ENCODE measurements at places on chromosomes 12 and 14. TPM values are rescaled to one million over a fixed set of nuclear protein-coding genes. Genes with fewer than 3 reads are reported as not detected.
A peak's percentile ranks its signal among the peaks of the same experiment; 100 is the strongest.

DNA sequence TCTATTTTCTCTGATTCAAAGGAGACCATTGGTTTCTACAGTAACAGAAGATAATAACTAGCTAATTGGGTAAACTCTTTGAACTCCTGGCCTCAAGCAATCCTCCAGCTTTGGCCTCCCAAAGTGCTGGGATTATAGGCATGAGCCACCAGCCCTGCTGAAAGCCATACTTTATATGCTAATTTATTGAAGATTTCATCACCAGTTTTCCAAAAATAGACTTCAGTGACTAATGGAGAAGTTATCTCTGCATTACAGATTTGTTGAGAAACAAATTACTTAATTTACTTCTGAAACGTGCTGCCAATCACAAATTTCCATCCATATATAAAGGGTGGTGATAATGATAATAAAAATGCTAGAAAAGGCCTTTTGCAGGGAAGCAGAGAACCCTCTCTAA is 1758.1 kb upstream of the SEL1L start:
- no peak for DNase-seq
- no peaks in the 10 kb centered on the region for H3K27me3 ChIP-seq
- no peaks in the 10 kb centered on the region for H3K36me3 ChIP-seq
- H3K4me3 ChIP-seq, result no peak overlapping the region
- no peak overlapping the region for H3K27ac ChIP-seq
- no peaks in the 10 kb centered on the region for H3K4me1 ChIP-seq

KRT75 gene
- not detected for total RNA-seq

- H3K36me3 ChIP-seq, result no peaks in the 10 kb centered on the region
- H3K27me3 ChIP-seq, result peaks cover 42% of the 10 kb centered on the region
- no peak for DNase-seq
Measured at GRCh38 chr12:23029185-23029584, 404.2 kb downstream of the ETNK1 start.

- no peaks in the 10 kb centered on the region for H3K27me3 ChIP-seq
- H3K4me3 ChIP-seq, result no peak overlapping the region
- H3K36me3 ChIP-seq, result peaks cover 21% of the 10 kb centered on the region
- H3K4me1 ChIP-seq, result no peaks in the 10 kb centered on the region
- H3K27ac ChIP-seq, result no peak overlapping the region
Measured at GRCh38 chr12:12153596-12153995, 82.9 kb downstream of the BCL2L14 start.

RNU4-1 gene
- 3,670 TPM for total RNA-seq

- DNase-seq, result peak; percentile 33
- peaks cover 78% of the 10 kb centered on the region for H3K4me1 ChIP-seq
- H3K27me3 ChIP-seq, result no peaks in the 10 kb centered on the region
- peaks cover 42% of the 10 kb centered on the region for H3K36me3 ChIP-seq
Measured at GRCh38 chr12:108833757-108834472, 23.5 kb downstream of the SSH1 start.

DNA sequence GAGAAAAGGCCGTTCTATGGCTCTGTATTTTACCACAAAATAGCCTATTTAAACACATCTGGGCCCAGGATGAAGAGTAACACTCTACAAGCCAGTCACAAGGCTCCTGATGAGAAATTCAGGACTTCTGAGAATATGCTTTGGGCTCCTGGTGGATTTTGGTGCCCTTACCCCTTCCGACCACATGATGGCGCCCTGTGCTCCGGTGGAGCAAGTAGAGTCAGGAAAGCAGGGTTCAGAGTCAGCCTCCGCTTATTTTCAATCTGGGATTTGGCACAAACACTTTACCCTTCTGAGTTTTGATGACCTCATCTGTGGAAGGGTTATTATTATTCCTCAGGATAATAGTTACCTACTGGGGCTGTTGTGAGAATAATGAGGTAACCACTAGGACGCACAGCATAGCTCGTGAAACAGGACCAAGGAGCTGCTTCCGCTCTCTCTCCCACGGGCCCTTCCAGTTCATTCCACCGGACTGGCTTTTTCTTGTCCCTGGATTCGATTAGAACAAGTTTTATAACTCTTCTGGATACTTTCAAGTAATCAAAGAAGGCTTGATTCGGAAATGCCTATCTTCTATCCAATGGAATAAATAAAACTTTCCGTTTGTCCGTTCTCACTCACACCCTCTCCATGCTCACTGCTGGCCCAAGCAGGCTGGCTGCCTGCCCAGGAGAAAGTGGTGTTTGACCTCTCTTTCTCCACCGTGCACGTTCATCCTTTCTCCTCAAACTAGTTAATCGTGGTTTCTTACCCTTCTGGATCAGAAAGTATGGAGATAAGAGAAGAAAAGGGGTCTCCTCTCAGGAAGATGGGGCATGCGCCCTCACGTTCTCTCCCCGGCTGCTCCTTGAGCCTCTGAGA is 104.6 kb downstream of the GALC start:
- DNase-seq, result peak; percentile 11
- H3K4me3 ChIP-seq, result no peak overlapping the region
- no peaks in the 10 kb centered on the region for H3K36me3 ChIP-seq
- H3K4me1 ChIP-seq, result no peaks in the 10 kb centered on the region
- H3K27me3 ChIP-seq, result no peaks in the 10 kb centered on the region
- H3K27ac ChIP-seq, result no peak overlapping the region

GRCh38 chr12:59733200-59733599 is 137.4 kb downstream of the SLC16A7 start:
- DNase-seq, result no peak
- H3K4me1 ChIP-seq, result peaks cover 16% of the 10 kb centered on the region
- no peak overlapping the region for H3K4me3 ChIP-seq
- H3K27me3 ChIP-seq, result no peaks in the 10 kb centered on the region
- no peak overlapping the region for H3K27ac ChIP-seq

- peak; percentile 22 for DNase-seq
- no peaks in the 10 kb centered on the region for H3K36me3 ChIP-seq
- H3K4me1 ChIP-seq, result no peaks in the 10 kb centered on the region
Measured at GRCh38 chr14:106551265-106551664, 1024.9 kb downstream of the TMEM121 start.

DNA sequence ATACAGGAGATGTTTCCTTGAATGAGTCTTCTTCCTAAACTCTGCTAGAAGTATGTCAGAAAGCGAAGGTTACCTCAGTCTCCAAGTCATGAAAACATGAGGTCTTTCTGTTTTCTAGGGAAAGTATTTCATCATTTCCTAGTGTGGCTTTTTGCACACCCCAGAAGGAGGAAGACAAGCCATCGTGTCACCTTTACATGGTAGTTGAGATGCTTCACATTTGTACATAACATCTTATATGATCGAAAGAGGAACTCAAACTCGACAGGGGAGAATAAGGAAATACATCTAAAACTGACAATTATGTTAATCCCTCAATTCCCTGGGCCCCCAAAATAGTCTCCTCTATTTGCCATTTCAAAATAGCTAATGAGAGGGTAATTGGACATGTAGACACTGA is 214.1 kb upstream of the PLEKHG7 start:
- H3K4me1 ChIP-seq, result peaks cover 8% of the 10 kb centered on the region
- H3K36me3 ChIP-seq, result no peaks in the 10 kb centered on the region
- DNase-seq, result no peak
- no peaks in the 10 kb centered on the region for H3K27me3 ChIP-seq

DNA sequence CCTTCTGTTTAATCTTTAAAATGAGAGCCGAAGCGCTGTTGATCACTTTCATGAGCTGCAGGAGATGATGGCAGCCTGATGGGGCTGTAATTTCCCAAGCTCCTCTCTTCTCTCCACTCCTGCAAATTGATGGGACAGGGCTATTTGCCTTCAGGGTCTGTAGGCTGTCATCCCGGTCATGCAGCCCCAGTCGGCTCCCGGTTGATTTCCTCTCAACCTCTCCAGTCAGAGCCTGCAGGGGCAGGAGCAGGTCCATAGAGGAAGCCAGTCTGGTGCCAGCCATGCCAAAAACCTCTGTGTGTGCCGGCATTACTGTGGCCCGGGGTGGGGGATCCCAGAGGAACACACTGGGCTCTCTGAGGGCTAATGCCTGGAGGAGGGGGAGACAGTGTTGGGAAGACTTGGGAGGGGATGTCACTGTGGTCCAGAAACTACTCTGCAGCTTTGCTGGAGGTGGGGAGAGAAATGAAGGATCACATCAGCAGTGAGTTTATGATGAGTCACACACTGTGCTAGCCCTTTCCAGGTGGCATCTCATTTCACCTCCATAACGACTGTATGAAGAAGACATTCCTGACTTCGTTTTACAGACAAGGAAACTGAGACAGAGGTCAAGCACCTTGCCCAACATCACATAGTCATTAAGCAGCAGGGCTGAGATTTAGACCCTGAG is 46.5 kb upstream of the PRIMA1 start:
- H3K27ac ChIP-seq, result no peak overlapping the region
- no peak for DNase-seq
- no peaks in the 10 kb centered on the region for H3K36me3 ChIP-seq
- no peaks in the 10 kb centered on the region for H3K4me1 ChIP-seq
- H3K27me3 ChIP-seq, result peaks cover 86% of the 10 kb centered on the region
- H3K4me3 ChIP-seq, result no peak overlapping the region

KRT6C gene
- not detected for total RNA-seq

DNA sequence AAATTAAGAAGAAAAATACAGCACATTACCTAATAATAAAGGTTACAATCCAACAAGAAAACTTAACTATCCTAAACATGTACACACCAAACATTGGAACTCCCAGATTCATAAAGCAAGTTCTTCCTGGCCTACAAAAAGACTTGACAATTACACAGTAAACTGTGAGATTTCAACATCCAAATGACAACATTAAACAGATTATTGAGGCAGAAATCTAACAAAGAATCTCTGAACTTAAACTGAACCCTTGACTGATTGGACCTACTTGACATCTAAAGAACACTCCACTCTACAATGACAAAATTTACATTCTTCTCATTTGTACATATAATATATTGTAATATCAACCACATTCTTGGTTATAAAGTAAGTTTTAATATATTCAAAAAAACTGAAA is 1341.3 kb downstream of the LRFN5 start:
- no peaks in the 10 kb centered on the region for H3K27me3 ChIP-seq
- H3K36me3 ChIP-seq, result no peaks in the 10 kb centered on the region
- no peak overlapping the region for H3K4me3 ChIP-seq

DNA sequence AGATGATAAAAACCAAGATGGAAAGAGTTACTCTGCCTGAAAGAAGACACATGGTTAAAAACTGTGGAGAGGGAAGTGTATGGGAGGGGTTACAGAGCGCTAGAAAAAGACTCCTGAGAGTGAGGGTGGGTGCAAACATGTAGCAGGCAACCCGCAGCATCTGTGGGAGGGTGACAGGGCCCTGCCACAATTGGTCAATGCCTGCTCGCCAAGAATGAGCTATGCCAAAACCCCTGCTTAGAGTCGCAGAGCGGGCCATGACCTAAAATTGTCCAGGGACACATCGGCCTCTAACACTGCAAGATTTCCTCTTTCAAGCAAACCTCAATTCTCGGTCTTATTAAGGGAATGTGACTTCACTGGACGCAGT is 700 bp downstream of the PRKAG1 start:
- peak; percentile 10 for DNase-seq
- peak overlapping the region; percentile 87 for H3K4me3 ChIP-seq
- peaks cover 15% of the 10 kb centered on the region for H3K4me1 ChIP-seq
- H3K36me3 ChIP-seq, result peaks cover 35% of the 10 kb centered on the region
- H3K27me3 ChIP-seq, result no peaks in the 10 kb centered on the region
- H3K27ac ChIP-seq, result peak overlapping the region; percentile 86

MGAT4C gene
- total RNA-seq, result not detected

GRCh38 chr14:34496007-34496678 is 34.1 kb upstream of the SPTSSA start:
- no peak overlapping the region for H3K4me3 ChIP-seq
- no peaks in the 10 kb centered on the region for H3K27me3 ChIP-seq
- H3K36me3 ChIP-seq, result peaks cover 12% of the 10 kb centered on the region
- H3K27ac ChIP-seq, result peak overlapping the region; percentile 99

DNA sequence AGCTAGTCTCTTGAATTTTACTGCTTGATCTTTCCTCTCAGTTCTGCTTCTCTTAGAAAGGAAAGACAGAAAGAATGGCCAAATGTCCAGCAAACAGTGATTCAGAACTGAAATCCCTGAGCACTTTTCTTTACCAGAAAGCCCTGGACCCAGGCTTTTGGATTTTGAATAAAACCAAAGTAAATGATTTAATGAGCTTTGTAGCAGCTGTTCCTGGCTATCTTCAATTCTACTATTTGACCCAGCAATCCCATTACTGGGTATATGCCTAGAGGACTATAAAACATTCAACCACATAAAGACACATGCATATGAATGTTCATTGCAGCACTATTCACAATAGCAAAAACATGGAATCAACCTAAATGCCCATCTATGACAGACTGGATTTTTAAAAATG is 187.2 kb downstream of the PRKD1 start:
- peaks cover 45% of the 10 kb centered on the region for H3K4me1 ChIP-seq
- H3K4me3 ChIP-seq, result no peak overlapping the region
- no peaks in the 10 kb centered on the region for H3K27me3 ChIP-seq

DNA sequence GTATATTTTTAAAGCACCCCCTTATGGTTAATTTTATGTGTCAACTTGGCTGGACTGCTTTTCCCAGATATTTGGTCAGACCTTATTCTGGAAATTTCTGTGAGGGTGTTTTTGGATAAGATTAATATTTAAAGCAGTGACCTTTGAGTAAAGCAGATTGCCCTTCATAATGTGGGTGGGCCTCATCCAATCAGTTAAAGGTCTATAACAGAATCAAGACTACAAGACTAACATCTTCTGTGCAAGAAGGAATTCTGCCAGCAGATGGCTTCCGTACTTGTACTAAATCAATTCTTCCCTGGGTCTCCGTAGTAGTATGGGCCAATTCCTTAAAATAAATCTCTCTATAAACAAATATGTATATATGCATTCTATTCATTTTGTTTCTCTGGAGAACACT is 257.6 kb downstream of the ETNK1 start:
- H3K4me1 ChIP-seq, result no peaks in the 10 kb centered on the region
- no peaks in the 10 kb centered on the region for H3K36me3 ChIP-seq
- no peaks in the 10 kb centered on the region for H3K27me3 ChIP-seq
- no peak overlapping the region for H3K4me3 ChIP-seq
- H3K27ac ChIP-seq, result no peak overlapping the region

MYF5 gene
- not detected for total RNA-seq

STYK1 gene
- 8.4 TPM for total RNA-seq

- H3K4me3 ChIP-seq, result peak overlapping the region; percentile 91
- H3K4me1 ChIP-seq, result peaks cover 23% of the 10 kb centered on the region
- H3K27ac ChIP-seq, result no peak overlapping the region
- no peak for DNase-seq
- H3K36me3 ChIP-seq, result peaks cover 19% of the 10 kb centered on the region
Measured at GRCh38 chr12:107318556-107318805, 225.1 kb upstream of the CRY1 start.

DIO2 gene
- total RNA-seq, result 0.38 TPM

DNA sequence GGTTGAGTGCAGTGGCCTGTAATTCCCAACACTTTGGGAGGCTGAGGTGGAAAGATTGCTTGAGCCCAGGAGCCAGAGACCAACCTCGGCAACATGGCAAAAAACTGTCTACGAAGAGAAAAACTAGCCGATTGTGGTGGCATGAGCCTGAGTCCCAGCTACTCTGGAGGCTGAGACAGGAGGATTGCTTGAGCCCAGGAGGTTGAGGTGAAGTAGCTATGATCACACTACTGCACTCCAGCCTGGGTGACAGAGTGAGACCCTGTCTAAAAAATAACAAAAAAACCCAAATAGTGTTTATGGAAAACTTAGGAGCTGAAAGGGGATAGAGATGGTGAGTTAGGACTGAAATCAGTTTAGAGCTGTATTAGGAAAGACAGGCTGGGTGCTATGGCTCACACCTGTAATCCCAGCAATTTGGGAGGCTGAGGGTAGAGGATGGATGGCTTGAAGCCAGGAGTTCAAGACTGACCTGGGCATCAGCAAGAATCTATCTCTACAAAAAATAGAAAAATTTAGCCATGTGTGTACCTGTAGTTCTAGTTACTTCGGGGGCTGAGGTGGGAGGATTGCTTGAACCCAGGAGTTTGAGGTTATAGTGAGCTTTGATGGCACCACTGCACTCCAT is 9.7 kb downstream of the PNN start:
- H3K4me3 ChIP-seq, result peak overlapping the region; percentile 17
- no peak for DNase-seq
- H3K27me3 ChIP-seq, result no peaks in the 10 kb centered on the region
- H3K4me1 ChIP-seq, result no peaks in the 10 kb centered on the region
